ENCODE measurements at places on chromosomes 4 and X.

GRCh38 chrX:2500803-2501558, at the start of the genes DHRSX and ZBED1:
TSS of gene DHRSX (minus strand) at chrX:2500976. CDS start at chrX:2500925, 51 bp downstream.
TSS of gene ZBED1 (minus strand) at chrX:2500976. CDS start at chrX:2490719, 10,257 bp downstream.
- DNase-seq = no peak

GRCh38 chr4:25223802-25224375, 9.9 kb upstream of the PI4K2B start:
- DNase-seq = peak; percentile 53

- DNase-seq = no peak
Measured at GRCh38 chr4:138243369-138243768, 1.2 kb upstream of the SLC7A11 start.

GRCh38 chrX:11929476-11929875, 171.4 kb downstream of the MSL3 start:
- DNase-seq = no peak

DNA sequence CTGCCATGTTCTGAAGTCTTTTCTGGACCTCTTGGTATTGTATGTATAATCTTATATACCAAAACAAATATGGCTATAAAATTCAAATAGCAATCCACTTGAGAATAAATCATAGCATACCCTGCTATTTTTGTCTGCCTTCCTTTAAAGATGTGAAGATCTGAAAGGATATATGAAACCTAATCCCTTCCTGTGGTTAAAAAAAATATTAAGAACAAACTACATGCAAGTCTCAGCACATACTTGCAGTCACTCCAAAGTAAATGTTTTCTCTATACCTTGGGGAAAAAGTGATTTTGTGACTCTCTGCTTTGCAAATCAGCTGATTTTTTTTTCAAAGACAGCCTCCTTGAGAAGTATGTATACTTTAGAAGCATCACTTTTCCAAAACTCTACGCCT, 322.9 kb downstream of the ANKRD50 start:
- no peak for DNase-seq
